ENCODE measurements at places on chromosomes 7 and 10. TPM values are rescaled to one million over a fixed set of nuclear protein-coding genes. Genes with fewer than 3 reads are reported as not detected.

The OR6B1 gene
- polyA plus RNA-seq: not detected

GRCh38 chr7:94357076-94357475 lies 37.6 kb upstream of the COL1A2 start:
- DNase-seq: no peak

The ASZ1 gene
- polyA plus RNA-seq: not detected

DNA sequence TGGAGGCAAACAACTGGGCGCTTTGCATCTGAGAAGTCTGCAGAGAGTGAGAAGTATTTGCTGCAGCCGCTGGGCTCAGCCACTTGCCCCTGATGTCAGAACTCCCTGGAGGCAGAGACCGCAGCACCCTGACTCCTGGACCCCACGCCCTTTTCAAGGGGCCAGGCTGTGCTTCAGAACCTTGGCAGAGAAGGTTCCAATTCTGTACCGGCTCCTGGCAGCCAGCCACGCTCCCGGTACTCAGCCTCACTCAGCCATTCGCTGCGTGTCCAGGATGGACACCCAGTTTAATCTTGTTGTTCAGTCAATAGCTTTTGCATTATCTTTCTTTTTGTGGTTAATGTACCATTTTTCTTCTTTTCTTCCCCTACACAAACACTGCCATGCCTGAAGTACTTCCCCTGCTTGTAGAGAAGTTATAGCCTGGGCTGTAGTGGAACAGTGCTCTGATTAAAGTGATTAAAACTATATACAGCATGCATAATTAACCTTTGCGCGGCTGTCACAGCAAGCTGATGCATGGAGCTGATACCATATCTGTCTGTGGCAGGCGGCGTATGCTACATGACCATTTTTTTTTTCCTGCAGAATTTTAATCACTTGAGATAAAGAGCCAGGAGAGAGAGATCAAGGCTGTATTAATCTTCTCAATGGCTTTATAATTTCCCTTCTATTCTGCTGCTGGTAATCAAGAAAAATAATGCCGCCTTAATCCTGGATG lies 578.5 kb downstream of the SDK1 start:
- no peak for DNase-seq

DNA sequence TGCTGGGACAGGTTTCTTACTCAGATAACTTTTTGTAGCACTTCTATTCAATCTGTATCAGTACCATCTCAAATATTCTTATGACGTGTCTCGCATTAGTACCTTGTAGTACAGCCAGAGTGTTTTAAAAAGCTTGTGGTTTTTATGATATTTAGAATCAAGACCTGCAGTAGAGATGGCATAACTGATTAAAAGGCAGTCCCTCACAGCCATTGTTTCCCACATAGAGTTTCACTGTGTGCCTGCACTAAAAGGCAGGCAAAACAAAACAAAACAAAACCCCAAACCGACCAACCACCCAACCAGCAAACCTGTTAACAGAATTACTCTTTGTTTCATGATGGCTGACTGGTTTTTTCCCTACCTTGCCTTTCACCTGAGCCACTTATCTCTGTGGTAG lies 221.3 kb upstream of the DGKB start:
- DNase-seq: no peak

The ZNF853 gene
- 4.0 TPM for polyA plus RNA-seq

The ELN gene
- polyA plus RNA-seq: not detected

The PRR15 gene
- polyA plus RNA-seq: not detected

DNA sequence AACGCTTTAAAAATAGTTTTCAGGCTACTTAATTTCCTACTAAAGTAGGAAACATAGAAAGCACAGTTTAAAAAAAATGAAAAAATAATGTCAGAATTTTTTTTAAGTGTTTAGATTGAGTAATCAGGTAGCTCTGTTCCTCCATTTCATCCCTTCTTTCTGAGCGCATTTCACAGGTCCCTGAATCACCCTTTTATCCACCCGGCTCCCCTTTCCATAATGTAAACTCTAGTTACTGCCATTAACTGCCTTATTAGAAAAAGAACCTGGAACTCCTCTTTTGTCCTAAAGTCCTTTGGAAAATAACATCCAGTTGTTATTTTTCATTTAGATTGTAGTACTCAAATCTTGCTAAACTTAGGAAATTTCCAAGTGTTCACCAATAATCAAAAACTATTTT lies 5.8 kb downstream of the KCND2 start:
- DNase-seq: no peak

Data from naive B cell (primary cell).